Activated CD8-positive, alpha-beta memory T cell treated with anti-CD3 and anti-CD28 coated beads for 24 hours (primary cell): ENCODE measurements at places on chromosomes 5 and 9.

- peak; percentile 79 for DNase-seq
These were observed 29.6 kb downstream of the LHX2 start for GRCh38 chr9:124040935-124041816.

DNA sequence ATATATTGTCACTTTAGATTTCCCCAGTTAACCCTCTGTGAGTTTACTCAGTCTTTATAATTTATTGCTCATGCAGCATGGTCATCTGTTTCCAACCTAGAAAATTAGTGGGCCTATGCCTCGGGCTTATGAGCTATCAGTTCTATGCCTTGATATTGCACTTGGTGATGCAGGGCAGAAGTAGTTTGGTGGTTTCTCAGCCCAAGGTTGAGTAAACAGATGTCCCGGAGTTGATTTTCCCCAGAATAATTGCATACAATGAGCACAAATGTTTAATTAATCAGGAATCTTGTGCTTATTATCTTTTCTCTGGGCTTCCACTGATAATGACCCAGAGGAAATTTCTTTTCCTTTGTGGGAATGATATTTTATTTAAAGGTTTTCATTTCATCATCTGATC is 474.0 kb downstream of the CCDC171 start:
- no peak for DNase-seq

- no peak for DNase-seq
These were observed 20.7 kb downstream of the CDC37L1 start for GRCh38 chr9:4700091-4700490.

DNA sequence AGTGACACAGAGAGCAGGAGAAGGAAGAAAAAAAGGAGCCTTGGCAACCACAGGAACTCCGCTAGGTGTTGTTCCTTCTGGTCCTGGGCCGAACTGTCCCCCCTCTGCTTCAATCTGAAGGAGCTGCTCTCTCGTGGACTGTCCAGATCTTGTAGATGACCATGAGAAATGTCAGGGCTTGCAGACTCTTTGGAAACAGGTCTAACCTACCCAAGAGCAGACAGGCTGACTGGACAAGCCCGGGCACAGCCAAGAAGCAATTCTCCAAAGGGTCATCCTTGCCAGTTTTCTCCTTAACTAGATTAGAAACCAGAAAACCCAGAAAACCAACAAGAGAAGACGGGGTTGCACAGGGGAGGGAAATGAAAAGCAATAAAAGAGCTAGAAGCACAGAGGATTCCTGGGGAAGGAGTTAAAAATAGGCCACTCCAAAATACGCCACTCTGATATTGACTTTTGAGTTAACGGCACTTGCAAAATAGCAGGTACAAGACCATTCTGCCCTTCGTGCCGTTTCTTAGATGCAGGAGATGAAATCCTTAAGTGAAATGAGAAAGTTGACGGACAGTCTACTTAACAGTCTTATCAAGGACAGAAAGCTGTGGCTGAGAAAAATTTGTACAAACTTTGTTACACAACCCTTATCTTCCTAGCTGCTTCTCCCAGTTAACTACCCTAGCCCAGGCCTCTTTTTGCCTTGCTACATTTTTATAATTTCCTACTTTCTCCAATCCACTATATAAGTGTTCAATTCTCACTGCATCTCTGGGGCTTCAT is 5.8 kb downstream of the GCNT4 start:
- DNase-seq, result no peak

DNA sequence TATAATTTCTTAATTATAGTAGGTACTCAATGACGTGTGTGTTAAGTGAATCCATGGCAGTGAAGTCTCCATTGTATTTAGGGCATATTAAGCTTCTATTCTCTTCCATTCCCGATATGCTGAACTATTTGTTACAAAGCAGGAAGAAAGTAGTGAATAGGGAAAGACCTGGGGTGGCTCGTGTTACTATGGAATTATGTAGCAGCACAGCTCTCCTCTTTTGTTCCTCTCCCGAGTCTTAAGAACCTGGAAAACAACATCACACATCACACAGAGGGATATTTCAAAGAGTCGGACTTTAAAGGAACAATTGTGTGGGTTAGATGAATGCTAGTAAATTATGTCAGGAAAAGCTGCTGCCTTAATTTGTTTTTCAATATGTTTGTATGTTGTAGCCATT is 131.8 kb downstream of the PCSK5 start:
- DNase-seq, result no peak

DNA sequence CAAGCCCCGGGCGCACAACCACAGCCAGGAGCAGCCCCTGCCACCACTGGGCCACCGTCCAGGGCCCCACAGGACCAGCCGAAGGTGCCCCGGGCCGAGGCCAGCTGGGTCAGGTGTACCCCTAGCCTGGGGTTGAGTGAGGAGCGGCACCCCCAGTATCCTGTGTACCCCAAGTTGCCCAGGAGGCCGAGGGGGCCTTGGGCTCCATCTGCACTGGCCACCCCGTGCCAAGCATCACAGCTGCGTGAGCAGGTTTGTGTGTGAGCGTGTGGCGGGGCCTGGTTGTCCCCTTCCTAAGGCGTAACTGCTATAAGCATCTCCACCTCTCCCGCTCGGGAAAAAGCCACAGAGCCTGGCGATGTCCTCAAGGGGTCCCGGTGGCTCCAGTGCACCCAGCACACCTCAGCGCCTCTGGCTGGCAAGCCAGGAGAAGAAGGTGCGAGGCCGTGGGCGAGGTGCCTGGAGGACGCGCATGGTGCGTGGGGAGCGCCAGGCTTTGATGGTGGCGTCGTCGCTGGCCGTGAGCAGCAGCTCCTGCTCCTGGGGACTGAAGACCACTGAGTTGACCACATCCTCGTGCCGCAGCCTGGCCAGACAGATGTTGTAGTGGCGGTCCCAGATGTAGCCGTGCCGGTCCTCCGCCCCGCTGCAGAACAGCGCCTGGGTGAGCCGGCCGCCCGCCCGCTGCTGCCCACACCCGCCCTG is 3.9 kb downstream of the FBXW5 start:
- no peak for DNase-seq

DNA sequence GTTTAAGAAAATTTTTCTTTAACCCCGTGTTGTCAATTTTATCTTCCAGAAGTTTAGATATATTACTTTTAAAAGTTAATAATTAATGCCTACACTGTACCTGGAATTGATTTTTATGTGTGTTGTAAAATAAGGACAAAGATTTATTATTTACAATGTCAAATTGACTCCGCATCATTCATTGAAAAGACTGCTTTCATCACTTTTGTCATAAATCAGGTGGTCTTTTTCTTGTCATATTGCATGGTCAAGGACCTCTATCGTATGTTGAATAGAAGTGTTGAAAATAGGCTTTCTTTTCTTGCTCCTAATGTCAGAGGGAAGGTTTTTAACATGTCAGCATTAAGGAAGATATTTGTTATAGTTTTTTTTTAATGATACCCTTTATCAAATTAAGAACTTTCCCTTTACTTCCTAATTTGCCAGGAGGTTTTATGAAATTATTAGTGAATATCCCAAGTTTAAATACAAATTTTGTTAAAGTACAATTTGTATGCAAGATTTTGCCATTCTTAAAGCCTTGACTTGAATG is 92.6 kb downstream of the WDR70 start:
- DNase-seq, result no peak

GRCh38 chr9:37977851-37978480 is 74.0 kb upstream of the SLC25A51 start:
- no peak for DNase-seq

GRCh38 chr5:41356786-41357185 is 143.5 kb upstream of the C6 start:
- DNase-seq, result no peak

- peak; percentile 79 for DNase-seq
These were observed 9.9 kb downstream of the PTCH1 start for GRCh38 chr9:95506678-95507463.

- no peak for DNase-seq
These were observed 208.9 kb downstream of the ZNF608 start for GRCh38 chr5:124537522-124537921.

- DNase-seq, result no peak
These were observed 424.9 kb upstream of the IRX4 start for GRCh38 chr5:2307631-2308030.

DNA sequence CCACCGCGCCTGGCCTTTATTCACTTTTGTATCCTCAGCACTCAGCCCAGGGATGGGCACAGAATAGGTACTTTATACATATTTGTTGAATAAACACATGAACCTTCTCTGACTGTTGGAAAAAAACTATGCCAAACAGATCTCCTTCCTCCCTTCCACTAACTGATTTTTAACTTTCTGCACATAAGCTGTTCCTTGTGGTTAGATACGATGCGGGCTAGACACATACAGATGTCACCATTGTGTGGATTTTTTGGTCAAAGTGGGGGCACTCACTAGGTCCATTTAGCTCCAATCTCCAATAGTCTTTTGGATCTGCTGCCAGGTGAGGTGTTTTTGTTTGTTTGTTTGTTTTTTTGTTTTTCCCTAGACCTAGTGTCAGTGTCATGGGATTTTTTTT is 5.1 kb downstream of the TEX48 start:
- no peak for DNase-seq

GRCh38 chr5:140049205-140049604 is 6.1 kb upstream of the NRG2 start:
- no peak for DNase-seq

GRCh38 chr9:77511525-77511924 is 136.6 kb downstream of the GNA14 start:
- no peak for DNase-seq

GRCh38 chr5:20536813-20537212 is 548.8 kb upstream of the CDH18 start:
- no peak for DNase-seq

- no peak for DNase-seq
These were observed 41.4 kb downstream of the PUM3 start for GRCh38 chr9:2802494-2802921.

DNA sequence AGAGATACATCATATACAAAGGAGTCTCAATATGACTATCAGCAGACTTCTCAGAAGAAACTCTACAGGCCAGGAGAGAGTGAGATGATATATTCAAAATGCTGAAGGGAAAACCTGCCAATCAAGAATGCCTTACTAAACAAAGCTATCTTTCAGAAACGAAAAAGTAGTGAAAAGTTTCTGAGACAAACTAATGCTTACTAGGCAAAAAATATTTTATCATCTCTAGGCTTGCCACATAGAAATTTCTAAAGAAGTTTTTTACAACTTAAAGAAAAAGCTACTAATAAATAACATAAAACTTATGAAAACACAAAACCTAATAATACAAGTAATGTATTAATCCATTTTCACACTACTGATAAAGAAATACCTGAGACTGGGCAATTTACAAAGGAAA is 59.9 kb upstream of the SPEF2 start:
- no peak for DNase-seq

- DNase-seq, result no peak
These were observed 13.6 kb upstream of the MAST4 start for GRCh38 chr5:66582499-66583165.

GRCh38 chr5:150144246-150144801 is 11.3 kb downstream of the PDGFRB start:
- no peak for DNase-seq

- DNase-seq, result no peak
These were observed 186.7 kb downstream of the DCP2 start for GRCh38 chr5:113163328-113163727.

DNA sequence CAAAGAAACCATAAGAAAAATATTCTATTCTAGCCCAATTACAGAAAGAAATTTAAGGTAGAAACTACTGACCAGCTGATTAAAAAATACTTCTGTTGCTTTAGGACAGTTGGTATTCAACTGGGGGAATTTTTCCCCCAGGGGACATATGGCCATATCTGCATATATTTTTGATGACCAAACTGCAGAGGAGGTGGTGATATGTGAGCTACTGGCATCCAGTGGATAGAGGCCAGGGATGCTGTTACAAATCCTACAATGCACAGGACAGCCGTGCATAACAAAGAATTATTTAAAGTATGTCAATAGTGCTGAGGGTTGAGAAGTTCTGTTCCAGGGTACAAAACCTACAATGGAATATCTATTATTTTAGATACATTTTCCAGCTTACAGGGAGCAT is 24.0 kb downstream of the ZFR start:
- DNase-seq, result no peak

DNA sequence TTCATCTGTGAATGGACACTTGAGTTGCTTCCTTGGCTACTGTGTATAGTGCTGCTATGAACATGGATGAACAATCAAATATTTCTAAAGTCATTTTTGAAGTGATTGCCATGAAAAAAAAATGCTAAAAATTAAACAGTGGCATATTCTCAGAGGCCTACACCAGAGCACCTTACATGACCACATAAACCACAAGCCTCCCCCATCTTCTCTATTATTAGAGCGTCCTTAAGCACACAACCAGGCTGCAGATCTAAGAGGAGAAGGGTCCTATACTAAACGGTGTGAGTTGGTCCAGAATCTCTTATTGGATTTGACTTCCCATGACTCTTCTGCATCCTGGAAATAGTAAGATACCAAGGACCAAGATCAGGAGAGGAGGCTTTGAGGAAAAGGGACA is 34.3 kb downstream of the PCA3 start:
- DNase-seq, result no peak

DNA sequence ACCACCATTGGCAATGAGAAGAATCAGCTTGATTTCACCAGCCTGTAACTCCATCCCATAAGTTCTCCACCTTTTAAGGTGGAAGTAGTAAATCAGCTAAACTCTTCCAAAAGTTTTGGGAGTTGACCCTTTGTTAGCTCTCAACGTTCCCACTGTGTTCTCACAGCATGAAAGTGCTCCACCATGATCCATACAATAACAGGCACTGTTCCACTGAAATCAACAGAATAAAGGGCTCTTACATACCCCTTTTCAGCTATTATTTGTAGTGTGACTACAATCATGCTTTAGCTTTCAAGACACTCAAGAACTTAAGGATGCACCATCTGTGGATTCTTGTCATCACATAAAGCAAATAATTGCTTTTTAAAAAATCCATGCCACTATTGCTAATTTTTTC is 81.6 kb downstream of the PPP2R2B start:
- DNase-seq, result no peak

- DNase-seq, result no peak
These were observed 54.3 kb downstream of the CERT1 start for GRCh38 chr5:75457161-75457560.

DNA sequence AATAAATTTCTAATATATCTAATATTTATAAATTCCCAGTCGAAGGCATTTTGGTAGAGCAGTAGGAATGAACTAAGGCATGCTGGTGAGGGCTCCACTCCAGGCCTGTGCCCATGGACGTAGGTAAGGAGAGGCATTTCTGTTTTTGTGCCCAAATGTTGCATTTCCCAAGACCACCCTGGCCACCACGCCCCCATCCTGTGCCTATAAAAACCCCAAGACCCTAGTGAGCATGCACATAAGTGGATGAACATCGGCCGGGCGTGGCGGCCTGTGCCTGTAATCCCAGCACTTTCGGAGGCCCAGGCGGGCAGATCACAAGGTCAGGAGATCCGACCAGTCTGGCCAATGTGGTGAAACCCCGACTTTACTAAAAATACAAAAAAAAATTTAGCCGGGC is 10.1 kb upstream of the MTMR12 start:
- DNase-seq, result peak; percentile 40
